Endothelial cell of umbilical vein (primary cell): ENCODE measurements at places on chromosomes 1 and 21. TPM values are rescaled to one million over a fixed set of nuclear protein-coding genes. Genes with fewer than 3 reads are reported as not detected.

The IFNLR1 gene
- 0.01 TPM in 1 of 2 replicates, not detected in the other for polyA plus RNA-seq

The PIGR gene
- not detected in 2 replicates for polyA plus RNA-seq

The LCE3D gene
- polyA plus RNA-seq: not detected in 2 replicates

The RXFP4 gene
- not detected in 2 replicates for polyA plus RNA-seq

The SLC25A34 gene
- polyA plus RNA-seq: 0.90 and 1.4 TPM in 2 replicates

The DPT gene
- polyA plus RNA-seq: not detected in 2 replicates

The SPRR1B gene
- not detected in 2 replicates for polyA plus RNA-seq

The PLA2G2A gene
- polyA plus RNA-seq: not detected in 2 replicates

The PTGS2 gene
- polyA plus RNA-seq: 57.7 and 84.6 TPM in 2 replicates

The GABRD gene
- polyA plus RNA-seq: not detected in 2 replicates

The GJA4 gene
- 175 and 265 TPM in 2 replicates for polyA plus RNA-seq

The LRRC38 gene
- polyA plus RNA-seq: not detected in 2 replicates

The CD2 gene
- polyA plus RNA-seq: not detected in 2 replicates

The NHLH1 gene
- polyA plus RNA-seq: 0.46 and 0.60 TPM in 2 replicates

The DYRK3 gene
- 2.9 and 3.4 TPM in 2 replicates for polyA plus RNA-seq

The FRRS1 gene
- 1.1 TPM in 2 replicates for polyA plus RNA-seq

- peak; percentile 78 for DNase-seq
Measured at GRCh38 chr1:68231627-68232288, 565 bp downstream of the WLS start.

DNA sequence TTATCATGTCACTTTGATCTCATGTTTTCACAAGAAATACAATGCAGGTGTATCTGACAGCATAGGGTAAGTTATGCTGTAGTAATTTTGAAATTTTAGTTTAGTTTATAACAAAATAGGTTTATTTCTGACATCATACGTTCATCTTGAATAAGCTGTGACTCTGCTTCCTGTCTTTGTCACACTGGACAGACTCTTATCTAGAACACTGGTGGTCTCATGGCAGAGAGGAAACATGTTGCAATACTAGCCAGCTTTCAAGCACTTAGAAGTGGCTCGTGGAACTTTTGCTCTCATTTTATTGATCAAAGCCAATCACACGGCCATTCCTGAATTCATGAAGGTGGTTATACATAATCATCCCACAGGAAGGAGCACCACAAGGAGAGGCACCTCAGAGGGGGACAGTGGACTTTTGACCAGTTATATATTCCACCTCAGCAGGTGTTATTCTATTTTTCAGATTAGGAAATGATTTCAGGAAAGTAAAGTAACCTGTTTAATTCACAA is 46.5 kb downstream of the CYP2J2 start:
- DNase-seq: peak; percentile 65

DNA sequence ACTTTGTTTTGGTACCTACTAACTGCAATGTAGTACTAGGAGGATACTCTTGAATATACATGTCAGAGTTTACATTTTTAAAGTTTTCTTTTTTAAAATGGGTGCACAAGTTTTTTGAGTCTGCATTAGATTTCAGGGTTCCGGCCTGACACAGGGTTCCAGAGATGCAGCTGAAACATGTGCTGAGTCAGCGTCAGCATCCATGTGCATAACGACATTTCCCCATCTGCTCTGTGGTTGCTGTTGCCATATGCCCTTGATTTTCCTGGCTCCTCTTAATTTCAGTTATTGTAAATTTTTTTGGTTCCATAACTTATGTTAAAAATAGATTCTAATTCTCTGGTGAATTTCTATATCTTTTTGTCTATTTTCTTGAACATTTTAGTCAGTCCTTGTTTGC is 12.3 kb upstream of the METTL13 start:
- DNase-seq: no peak

GRCh38 chr1:114331936-114332335 is 178.3 kb upstream of the SYT6 start:
- no peak for DNase-seq

DNA sequence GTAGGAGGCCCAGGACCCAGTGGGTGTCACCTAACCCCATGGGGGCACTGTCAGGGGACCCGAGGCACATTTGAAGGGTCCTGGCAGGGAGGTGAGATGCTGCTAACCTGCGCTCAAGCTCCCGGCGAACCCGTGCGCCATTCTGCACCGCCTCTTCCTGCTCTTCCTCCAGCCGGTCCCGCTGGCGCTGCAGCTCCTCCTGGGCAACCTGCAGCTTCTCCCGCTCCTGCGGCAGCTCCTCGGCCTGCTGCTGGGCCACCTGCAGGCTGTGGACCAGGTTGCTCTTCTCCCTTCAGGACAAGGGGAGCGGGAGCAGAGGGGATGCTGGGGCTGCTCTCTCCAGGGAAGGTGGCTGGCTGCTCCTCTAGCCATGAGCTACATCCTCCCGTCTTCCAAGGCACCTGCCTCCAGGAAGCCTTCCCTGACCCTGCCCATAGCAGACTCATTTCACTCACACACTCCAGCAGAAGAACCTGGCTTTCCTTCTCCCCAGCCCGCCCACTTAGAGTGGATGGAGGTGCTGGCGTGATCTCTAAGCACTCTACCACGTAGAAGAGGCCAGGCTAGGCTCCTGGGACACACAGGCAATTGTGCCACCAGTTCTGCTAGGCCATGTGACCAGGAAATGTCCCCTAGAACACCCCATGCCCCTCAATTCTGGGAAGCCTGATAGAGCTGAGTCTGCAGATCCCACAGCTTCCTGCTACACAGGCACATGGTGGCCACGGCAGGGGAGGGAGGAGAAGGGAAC is 15.2 kb upstream of the NBPF1 start:
- DNase-seq: no peak

DNA sequence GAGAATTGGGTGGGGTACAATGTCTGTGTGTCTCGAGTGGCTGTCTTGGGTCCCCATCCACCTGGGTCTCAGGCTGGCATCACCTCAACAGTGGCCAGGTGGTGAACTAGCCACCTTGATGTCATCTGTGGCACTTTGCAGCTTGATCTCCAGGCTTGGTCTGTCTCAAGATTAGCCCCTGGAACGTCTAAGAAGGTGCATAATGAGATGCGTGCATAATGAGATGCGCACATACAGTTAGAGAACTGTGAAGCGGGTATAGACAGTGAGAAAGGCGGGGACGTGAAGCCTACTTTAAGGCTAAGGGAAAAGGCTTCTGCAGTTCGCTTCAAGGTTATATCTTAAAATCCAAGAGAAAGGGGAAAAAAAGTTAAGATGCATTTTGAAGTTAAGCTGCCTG is 98.7 kb downstream of the WDR4 start:
- DNase-seq: no peak

DNA sequence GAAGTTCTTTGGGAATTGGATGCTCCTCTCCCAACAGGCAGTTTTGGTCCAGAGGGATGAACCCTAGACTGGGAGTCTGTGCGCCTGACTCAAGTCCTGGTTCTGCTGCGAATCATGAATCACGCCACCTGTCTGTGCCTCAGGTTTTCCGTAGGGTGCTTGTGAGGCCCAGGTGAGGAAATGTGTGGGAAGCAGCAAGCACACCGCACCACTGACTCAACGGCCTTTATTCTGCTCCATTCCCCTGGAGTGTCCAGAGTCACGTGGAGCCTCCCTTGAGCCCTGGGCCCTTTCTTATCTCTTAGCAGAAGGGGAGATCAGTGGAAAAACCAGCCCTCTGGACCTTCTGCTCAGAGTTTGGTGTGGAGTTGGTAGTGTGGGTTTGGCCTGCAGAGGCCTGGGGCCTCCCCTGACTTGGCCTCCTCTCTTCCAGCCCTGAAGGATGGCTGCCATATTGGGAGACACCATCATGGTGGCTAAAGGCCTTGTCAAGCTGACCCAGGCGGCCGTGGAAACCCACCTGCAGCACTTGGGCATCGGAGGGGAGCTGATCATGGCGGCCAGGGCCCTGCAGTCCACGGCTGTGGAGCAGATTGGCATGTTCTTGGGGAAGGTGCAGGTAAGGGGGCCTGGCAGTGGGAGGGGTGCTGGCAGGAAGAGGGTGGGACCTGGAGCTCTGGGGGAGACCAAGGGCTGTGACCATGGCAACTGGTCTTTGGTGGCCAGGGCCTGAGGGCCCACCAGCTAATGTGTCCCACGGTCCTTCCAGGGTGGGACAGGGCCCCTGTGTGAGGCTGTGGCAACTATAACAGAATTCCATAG is 21.1 kb downstream of the COQ8A start:
- no peak for DNase-seq

DNA sequence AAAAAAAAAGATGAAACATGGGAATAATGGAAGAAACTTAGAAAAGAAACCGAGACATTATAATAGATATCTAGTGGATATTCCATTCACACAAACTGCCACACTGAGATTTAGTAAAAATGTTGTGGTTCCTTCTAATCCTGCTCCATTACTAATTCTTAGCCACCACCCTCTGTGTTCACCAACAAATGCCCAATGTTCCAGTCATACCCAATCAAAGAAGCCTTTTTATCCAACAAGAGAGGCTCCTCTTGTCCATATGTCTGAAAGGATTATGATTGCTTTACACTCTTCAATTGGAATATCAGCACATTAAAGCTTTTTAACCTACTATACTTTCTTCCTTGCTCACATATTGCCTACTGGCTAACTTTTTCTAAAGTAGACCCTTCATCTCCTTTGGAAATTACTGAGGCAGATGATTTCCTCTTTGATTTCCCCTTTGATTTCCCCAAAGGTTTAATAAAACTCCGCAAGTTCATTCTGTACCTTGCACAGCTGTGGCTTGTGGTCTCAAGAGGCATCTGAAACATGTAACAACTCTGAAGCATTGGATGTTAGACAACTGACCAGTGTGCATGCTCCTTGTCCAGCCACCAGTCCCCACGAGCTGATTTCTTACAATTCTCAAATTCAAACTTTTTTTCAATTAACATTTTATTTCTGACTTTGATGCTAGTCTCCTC is 305.6 kb upstream of the LYPLAL1 start:
- no peak for DNase-seq

DNA sequence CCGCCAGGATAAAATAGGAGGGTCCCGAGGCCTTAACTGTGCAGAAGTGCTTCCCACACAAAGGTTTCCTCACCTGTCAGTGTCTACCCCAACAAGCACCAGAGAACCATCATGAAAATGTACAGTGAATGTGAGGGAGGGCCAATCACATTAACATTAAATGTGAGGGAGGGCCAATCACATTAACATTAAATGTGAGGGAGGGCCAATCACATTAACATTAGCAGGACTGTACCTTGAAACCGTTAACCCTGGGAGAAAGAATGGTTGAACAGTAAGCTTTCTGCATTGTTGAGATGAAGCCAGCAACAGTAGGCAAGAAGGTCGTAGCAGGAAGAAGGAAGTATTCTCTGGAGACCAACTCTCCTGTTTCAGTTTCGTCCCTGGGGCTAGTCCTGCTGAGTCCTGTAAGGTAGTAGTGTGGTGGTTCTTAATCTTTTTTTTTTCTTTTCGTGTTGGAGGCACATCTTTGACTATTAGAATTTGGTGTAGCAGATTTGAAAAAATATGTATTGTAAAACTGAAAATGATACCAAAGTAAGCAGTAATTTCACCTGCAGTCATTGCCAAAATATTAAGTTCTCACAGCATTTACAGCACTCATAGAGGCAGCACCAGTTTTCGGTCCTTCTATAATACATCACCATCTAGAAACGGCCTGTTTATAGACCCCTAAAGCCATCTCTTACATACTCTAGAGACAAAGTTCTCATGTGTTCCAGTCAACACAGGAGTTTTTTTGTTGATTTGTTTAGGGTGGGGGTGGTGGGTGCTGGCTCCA is 98.6 kb upstream of the PPP2R5A start:
- DNase-seq: no peak

- no peak for DNase-seq
Measured at GRCh38 chr1:152024223-152024622, 12.6 kb downstream of the S100A11 start.

DNA sequence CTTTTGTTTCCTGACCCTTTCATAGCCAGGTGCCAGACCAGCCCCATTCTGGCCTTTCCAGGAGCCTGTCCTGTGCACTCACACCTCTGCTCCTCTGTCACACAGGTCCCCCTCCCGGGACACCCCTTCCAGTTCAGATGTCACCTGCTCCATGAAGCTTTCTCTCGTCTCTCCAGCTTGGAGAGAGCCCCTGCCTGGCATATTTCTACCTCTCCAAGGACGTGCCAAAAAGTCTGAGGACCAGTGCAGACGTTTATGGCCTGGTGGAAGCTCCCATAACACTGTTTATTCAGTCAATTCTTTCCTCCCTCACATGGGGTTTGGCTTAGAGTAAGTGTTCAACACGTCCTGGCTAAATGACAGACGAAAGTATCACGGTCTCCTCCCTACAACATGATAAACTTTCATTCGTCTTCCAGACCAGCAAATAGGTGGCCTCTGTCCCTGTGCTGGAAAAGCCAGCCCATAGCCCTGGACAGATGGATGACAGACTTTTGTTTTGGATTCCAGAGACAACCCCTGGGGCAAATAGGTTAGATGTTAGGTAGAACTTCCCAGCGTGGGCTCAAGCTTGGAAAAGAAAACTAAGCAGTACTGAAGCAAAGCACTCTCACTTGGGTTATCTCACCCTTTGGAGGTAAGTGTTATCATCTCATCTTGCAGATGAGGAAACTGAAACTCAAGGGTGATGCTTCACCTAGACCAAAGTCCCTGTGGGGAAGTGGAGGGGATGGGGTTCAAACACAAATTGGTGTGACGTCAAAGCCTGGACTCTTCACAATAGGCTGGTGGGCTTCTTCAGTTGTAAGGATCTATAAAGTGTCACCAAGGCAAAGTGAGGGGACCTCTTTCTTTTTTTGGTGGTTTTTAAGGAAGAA is 52.9 kb upstream of the ECE1 start:
- DNase-seq: peak; percentile 35

- peak; percentile 90 for DNase-seq
Measured at GRCh38 chr1:8439015-8439702, 121.2 kb downstream of the SLC45A1 start.

- no peak for DNase-seq
Measured at GRCh38 chr1:108703939-108704338, 8.8 kb upstream of the FNDC7 start.

DNA sequence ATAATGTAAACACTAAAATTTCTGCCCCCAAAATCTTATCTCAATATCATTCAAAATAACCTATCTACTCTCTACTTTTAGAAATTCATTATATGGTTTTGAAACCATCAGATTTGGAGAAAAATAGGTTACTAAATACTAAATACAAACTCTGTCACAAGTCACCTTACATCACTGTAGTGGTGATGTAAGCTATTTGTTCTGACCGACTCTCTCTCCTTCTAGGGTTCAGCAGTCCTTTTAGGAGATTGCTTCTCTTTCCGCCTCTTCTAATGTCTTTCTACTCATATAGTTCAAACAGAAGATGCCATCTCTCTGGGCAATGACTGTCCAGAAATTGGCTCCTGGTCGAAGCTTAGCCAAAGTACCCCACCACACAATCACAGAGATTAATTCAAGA is 93.1 kb downstream of the EPS15 start:
- no peak for DNase-seq
